ENCODE measurements at places on chromosomes 6 and 20.

- no peak for DNase-seq
These were observed 367.0 kb upstream of the MARCKS start for GRCh38 chr6:113489952-113490746.

DNA sequence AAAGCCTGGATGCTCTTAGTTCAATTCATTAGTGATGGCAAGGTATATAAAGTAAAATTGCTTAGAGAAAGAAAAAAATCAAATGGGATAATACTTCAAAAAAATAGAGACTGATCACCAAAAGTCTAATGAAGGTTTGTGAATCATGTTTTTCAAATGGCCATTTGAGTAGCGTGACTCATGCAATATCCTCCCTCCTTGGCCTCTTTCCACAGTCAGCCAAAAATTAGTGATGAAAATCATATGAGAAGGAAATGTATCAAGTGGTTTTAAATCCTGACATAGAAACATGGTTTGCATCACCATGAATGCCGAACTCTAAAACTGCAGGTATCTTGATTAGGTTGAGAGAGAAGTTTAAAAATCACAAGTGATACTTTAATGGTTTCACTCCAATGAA, 1.2 kb upstream of the COL19A1 start:
- DNase-seq = no peak

DNA sequence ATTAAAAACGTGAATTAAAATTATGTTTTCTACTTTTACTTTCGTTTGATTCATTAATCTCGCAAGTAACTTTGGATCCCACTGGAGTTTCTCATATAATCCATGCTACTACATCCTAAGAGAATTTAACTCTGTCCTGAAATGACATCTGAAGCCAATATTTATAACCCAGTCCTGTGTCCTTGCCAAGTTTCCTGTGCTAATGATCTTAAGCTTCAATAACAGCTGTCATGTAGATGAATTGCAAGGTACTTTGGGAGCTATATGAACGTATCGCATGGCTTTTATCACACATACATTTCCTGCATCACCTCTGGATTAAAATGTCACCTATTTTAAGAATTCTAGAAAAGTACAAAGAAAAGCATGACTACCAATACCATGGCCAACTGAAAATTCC, 833.8 kb upstream of the CITED2 start:
- DNase-seq = no peak

DNA sequence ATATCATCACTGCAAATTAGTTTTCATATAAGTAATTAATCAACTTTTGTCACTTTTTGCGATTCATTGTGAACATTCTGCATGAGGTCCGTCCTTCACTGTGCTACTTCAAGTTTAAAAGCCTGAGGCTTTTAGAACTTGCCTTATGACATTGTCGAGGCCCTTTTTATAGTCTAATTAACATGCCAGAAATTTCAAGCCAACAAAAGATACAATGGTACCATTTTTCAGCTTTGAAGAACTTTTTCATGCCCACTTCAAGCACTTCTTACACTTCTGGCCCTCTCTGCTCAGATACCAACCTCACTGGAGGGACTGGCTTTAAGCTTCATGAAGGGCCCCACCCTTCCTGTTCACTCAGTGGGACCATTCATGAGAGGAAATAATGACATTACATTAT, 323.1 kb downstream of the TPBG start:
- DNase-seq = no peak

DNA sequence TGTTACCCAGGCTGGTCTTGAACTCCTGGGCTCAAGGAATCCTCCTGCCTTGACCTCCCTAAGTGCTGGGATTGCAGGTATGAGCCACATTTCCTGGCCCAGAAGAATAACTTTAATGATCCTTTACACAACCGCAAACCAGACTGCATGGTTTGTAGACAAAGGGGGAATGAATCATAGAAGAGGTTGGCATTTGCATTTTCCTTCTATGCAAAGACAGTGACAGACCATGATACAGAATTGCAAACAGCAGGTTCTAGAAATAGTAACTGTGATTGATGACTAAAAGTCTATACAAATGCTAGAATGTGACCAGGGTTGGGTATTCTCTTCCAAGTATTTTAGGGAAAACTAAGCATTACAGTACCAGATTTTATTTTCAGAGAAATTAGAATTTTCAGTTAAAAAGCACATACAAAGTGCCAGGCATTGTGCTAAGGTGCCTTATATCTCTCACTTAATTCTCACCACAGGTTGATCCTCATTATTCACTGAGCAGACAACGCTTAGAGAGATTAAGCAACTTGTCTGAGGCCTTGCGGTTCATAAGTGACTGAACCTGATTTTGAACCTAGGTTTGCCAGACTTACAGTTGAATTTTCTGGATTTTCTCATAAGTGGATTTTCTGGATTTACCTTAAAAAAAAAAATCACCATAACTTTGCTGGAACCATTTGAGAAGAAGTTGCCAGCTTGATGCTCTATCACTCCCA, 146.6 kb downstream of the ZFAND3 start:
- no peak for DNase-seq

GRCh38 chr20:62805711-62806382, 1.2 kb downstream of the OGFR start:
- DNase-seq = no peak

GRCh38 chr20:14582855-14583254, 245.4 kb upstream of the FLRT3 start:
- no peak for DNase-seq

- DNase-seq = no peak
These were observed 5.1 kb downstream of the TP53RK start for GRCh38 chr20:46683939-46684750.

DNA sequence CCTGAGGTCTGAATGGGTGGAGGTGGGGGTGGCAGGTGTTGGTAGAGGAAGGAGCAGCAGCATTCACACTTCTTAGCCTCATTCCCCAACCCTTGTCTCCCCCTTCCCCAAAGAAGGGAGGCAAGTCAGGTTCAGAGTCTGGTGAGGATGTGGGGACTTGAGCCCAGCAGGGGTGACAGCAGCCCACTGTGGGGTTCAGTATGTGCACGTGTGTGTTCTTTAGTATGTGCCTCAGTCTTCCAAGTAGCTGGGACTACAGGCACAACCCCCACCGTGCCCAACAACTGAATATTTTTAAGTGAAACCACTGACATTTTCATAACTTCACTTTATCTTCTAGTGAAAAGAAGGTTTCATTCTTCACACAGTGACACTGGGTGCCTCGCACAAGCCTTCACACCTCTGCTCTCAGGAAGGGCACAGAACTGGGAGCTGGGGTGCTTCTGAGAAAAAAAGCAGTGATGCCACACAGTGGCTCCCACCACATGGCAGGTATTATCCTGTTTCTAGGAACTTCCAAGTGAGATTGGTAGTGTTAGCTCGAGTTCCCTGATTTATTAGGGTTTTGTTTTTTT, 33.4 kb upstream of the PRELID3B start:
- no peak for DNase-seq

GRCh38 chr6:13431059-13431656, 56.2 kb downstream of the GFOD1 start:
- DNase-seq = no peak

GRCh38 chr20:56540415-56540814, 7.4 kb downstream of the FAM209B start:
- no peak for DNase-seq

DNA sequence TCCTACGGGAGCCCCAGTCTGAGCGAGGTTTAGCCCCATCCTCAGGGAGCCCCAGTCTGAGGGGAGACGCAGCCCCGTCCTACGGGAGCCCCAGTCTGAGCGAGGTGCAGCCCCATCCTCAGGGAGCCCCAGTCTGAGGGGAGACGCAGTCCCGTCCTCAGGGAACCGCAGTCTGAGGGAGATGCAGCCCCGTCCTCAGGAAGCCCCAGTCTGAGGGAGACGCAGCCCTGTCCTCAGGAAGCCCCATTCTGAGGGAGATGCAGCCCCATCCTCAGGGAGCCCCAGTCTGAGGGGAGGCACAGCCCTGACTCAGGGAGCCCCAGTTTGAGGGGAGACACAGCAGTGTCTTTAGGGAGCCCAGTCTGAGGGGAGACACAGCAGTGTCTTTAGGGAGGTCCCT, 27.9 kb downstream of the VEGFA start:
- no peak for DNase-seq

DNA sequence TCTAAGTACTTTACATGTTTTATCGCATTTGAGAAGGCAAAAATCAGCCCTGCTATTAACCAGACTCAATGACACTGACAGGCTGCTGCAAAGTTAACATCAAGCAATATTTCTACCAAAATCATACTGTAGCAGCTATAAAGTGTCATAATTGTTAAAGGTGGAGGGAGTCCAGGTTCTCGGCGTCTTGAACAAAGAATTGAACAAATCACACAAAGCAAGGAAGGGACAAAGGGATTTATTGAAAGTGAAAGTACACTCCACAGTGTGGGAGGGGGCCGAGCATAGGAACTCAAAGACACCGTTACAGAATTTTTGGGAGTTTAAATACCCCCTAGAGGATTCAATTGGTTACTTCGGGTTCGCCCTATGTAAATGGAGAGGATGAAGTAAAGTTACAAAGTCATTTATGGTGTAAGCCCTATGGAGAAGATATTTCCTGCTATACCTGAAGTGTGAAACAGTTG, 12.9 kb upstream of the ZNF391 start:
- DNase-seq = no peak

DNA sequence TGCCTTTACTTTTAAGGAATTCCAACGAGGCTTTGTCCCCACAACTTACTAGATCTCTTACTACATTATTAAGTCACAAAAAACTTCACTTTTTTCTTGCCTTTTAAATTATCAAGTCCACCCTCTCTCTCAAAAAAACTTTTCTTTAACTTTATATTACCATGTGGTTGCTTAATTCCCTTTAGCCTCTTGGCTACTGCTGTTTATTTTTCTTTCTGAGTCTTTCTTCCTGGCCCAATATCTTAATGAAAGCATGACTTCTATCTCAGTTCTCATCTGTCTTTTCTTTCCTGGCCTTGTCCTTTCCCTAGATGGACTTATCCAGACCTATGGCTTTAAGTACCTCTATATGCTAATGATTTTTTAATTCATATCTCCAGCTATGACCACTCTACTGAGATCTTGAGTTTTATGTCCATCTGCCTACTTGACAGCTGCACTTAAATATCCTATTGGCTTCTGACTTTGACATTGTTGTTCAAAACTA, 710.5 kb downstream of the RFPL4B start:
- DNase-seq = no peak

- DNase-seq = no peak
These were observed 831.2 kb downstream of the MAFB start for GRCh38 chr20:39857835-39858234.

DNA sequence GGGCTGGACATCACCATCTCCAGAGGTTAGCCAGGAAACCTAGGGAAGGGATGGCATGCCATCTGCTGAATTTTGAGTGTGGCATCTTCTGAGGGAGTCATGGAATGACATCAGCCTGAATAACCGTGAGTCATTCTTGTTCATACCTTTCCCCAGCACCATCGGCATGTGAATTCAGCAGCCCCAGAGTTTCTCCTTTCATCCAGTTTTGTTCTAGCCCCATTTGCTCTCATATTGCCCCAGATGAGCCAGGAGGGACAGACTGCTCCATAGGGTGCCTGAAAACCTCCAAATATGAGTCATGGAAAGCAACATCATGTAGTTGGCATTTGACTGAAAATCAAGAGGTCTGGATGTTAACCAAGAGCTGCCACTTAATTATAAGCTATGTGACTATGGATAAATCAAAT, 219.2 kb upstream of the SGK1 start:
- DNase-seq = no peak

DNA sequence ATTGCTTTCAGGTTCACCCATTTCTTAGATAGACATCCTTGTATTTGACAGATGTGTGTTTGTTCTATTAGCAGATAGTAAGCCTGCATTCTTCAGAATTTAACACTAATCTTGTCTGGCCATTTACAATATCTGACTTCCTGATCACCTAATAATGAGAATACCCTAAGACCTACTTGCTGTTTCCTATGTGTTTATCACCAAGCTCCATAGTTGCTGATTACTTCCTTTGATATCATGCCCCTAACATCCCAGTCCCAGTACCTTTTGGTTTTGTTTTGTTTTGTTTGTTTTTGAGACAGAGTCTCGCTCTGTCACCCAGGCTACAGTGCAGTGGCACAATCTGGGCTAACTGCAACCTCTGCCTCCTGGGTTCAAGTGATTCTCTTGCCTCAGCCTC, 143.6 kb upstream of the DST start:
- no peak for DNase-seq

DNA sequence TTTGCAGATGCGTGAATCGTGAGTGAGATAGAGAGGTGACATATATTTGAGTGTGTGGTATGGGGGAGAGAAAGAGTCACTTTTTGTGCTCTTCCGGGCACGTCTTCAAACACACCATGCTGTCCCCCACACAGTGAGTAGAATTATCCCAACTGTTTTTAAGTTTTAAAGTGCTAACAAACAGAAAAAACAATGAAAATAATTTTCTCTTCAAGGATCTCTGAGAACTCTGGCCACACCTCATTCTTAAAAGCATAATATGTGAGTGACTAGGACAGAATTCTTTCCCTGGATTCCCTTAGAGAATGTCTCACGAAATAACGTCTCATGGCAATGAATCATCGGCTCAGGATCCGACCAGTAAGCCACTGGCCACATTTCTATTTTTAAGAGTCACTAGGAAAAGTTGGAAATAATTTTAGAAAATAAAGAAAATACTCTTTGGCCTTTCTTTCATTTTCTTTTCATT, 235.7 kb upstream of the ZNF217 start:
- peak; percentile 40 for DNase-seq

DNA sequence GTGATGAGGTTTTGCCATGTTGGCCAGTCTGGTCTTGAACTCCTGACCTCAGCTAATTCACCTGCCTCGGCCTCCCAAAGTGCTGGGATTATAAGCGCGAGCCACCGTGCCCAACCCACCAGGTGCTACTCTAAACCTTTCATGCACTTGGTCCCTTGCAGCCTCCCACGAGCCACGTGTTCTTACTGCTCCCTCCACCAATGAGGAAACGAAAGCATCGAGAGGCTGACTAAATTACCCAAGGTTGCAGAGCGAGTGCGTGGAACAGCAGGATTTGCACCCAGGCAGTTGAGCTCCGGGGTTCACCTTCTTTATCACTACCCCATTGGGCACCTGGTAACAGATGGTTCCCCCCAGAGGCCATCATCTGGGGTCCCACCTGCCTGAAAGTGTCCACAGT, 208.3 kb downstream of the LY86 start:
- no peak for DNase-seq

DNA sequence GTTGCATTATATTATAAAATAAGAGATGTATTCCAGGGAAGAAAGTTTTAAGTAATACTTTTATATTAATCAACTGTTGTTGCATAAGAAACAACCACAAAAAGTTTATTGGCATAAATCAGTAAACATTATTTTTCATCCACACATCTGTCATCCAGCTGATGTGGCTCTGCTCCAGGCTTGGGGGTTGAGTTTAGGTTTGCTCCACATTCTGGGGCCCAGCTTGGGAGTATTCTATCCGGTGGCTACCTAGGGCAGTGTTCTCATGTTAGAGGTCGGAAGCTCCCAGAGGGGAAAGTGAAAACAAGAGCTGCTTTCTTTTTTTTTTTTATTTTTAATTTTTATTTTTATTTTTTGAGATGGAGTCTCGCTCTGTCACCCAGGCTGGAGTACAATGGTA, 728.4 kb upstream of the FLRT3 start:
- no peak for DNase-seq

GRCh38 chr6:46969206-46969605, 47.5 kb upstream of the ADGRF5 start:
- DNase-seq = no peak

- no peak for DNase-seq
These were observed 98.9 kb downstream of the KIF16B start for GRCh38 chr20:16474363-16474762.

GRCh38 chr6:160188773-160189172, 67.2 kb downstream of the SLC22A1 start:
- no peak for DNase-seq

GRCh38 chr6:90368601-90369000, 72.0 kb upstream of the BACH2 start:
- no peak for DNase-seq
